ENCODE measurements at places on chromosomes 1 and 21. TPM values are rescaled to one million over a fixed set of nuclear protein-coding genes. Genes with fewer than 3 reads are reported as not detected.

The CDC7 gene
- 9.3 TPM for total RNA-seq

The LCE6A gene
- total RNA-seq = not detected

The MNDA gene
- not detected for total RNA-seq

The OR2T11 gene
- not detected for total RNA-seq

The LCE3B gene
- not detected for total RNA-seq

The NES gene
- total RNA-seq = 97.4 TPM

The PLD5 gene
- not detected for total RNA-seq

The ELOVL1 gene
- total RNA-seq = 78.3 TPM

All from SK-MEL-5 (cell line).